ENCODE measurements at places on chromosomes 4 and X.

- DNase-seq: no peak
Measured at GRCh38 chr4:119238068-119238722, 25.7 kb downstream of the USP53 start.

- peak; percentile 17 for DNase-seq
Measured at GRCh38 chr4:149999485-150000074, 78.7 kb upstream of the DCLK2 start.

- DNase-seq: peak; percentile 69
Measured at GRCh38 chrX:67892401-67892800, 348.6 kb downstream of the AR start.

- no peak for DNase-seq
Measured at GRCh38 chr4:156790866-156791265, 180.7 kb downstream of the PDGFC start.

- DNase-seq: no peak
Measured at GRCh38 chr4:66014146-66014765, 344.0 kb upstream of the EPHA5 start.

DNA sequence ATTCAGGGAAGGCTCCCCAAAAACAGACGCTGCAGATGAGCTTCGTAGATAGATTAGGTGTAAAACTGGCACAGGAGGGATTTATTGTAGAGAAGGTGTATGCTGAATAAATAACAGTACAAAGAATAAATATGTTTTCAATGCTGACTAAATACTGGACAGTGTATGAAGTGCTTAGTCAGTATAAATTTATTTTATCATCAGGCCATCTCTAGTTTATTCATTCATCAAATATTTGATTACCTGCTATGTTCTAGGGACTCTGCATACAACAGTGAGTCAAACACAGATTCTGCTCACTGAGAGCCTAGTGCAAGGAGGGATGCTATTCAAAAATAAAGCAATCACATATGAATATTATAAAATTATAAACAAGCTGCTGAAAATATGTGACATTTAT lies 63.6 kb upstream of the TSPAN5 start:
- DNase-seq: no peak

DNA sequence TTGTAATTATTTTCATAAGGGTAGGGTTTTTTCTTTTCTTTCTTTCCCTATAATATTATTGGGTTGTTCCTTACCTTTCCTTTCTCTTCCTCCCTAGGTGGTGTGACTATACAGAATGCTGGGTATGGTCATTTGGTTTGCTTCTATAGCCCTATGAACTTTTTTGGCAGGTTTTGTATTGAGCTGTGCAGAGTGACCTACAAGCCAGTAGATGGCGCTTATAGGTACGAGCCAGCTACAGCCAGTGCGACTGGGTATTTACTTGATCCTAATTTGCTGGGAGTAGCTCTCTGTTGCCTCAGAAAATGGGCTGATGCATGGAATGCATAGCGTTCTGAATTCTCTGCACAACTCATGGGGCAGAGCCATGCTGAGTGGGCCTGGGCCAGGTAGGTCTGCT lies 423.3 kb downstream of the MAGEE1 start:
- DNase-seq: peak; percentile 20

GRCh38 chr4:167052631-167053091 lies 181.6 kb downstream of the SPOCK3 start:
- DNase-seq: no peak

- DNase-seq: peak; percentile 33
Measured at GRCh38 chrX:40298572-40299479, 201.1 kb upstream of the BCOR start.
